Natural killer cell (primary cell): ENCODE measurements at places on chromosomes 7 and 10. TPM values are rescaled to one million over a fixed set of nuclear protein-coding genes. Genes with fewer than 3 reads are reported as not detected.

The PAX4 gene
- not detected for total RNA-seq

The ANK3 gene
- 12.9 TPM for total RNA-seq

GRCh38 chr10:82742478-82742877 is 867.5 kb downstream of the NRG3 start:
- no peak for DNase-seq

- no peak for DNase-seq
These were observed at the start of gene GRM3 for GRCh38 chr7:86643561-86644281. Gene GRM3 (plus strand): TSS chr7:86643909. CDS start chr7:86765146, 121,237 bp downstream.

DNA sequence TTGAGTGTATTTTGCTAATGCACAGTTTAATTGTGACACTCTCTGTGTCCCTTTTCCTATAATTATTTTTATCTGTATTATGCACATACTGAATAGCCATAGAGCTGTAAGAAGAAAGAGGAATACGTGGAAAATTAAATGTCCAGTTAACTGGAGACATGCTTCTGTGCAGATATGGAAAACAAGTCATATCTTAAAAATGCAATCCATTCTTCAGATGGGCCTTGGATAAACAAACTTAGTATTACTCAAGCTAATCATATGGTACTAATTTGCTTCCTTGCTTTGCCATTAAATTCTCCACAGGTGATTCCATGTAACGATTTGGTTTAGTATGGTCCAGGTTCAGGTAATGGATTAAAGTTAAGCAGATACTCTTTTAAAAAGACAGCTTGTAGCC is 201.2 kb upstream of the CELF2 start:
- DNase-seq = no peak

- no peak for DNase-seq
These were observed 80.3 kb downstream of the KLF6 start for GRCh38 chr10:3704565-3705325.

GRCh38 chr7:47497367-47498096 is 84.4 kb downstream of the TNS3 start:
- no peak for DNase-seq

- no peak for DNase-seq
These were observed 292.9 kb downstream of the BAMBI start for GRCh38 chr10:28970231-28970630.

DNA sequence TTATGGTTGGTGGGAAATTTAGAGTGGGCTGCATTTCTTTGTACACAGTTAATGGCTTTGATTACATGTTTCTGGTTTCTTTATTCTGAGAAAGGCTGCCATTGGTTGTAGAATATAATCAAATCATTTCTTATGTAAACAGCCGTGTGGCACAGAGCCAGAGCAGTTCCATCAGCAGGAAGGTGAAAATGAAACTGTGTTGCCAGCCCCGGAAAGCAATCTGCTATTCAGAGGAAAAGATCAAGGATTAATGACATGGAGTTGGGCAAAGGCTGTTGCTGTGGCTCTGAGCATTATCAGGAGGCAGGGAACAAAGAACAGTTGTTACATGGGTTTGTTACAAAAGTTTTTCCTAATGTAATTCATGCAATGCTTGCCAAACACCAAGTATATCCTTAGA is 74.2 kb upstream of the ZNF716 start:
- DNase-seq = no peak

GRCh38 chr7:79227044-79227443 is 226.4 kb downstream of the MAGI2 start:
- no peak for DNase-seq

- DNase-seq = no peak
These were observed 218.6 kb downstream of the BICC1 start for GRCh38 chr10:58731276-58731675.
